Stimulated activated naive B cell treated with anti-CD40 and anti-IgM and Interleukin-4, amounts not matched to agents 10 μg/mL and 1 μg/mL and 100 μg/mL, for 72 hours (primary cell): ENCODE measurements at places on chromosomes 5 and 9.
A peak's percentile ranks its signal among the peaks of the same experiment; 100 is the strongest.

GRCh38 chr9:106921341-106921899 lies 58.5 kb downstream of the ZNF462 start:
- no peak overlapping the region for H3K4me3 ChIP-seq
- DNase-seq, result no peak
- H3K4me1 ChIP-seq, result no peaks in the 10 kb centered on the region
- H3K27ac ChIP-seq, result no peak overlapping the region
- no peaks in the 10 kb centered on the region for H3K36me3 ChIP-seq

GRCh38 chr5:116038817-116039216 lies 6.5 kb downstream of the ARL14EPL start:
- H3K4me1 ChIP-seq, result peaks cover 30% of the 10 kb centered on the region
- H3K4me3 ChIP-seq, result no peak overlapping the region
- H3K36me3 ChIP-seq, result no peaks in the 10 kb centered on the region
- H3K27me3 ChIP-seq, result no peaks in the 10 kb centered on the region
- H3K27ac ChIP-seq, result peak overlapping the region; percentile 68
- peak; percentile 48 for DNase-seq

GRCh38 chr5:7888901-7889300 lies 20.0 kb downstream of the MTRR start:
- H3K27ac ChIP-seq, result peak overlapping the region; percentile 81
- H3K27me3 ChIP-seq, result no peaks in the 10 kb centered on the region
- no peak overlapping the region for H3K4me3 ChIP-seq
- DNase-seq, result no peak
- peaks cover 9% of the 10 kb centered on the region for H3K4me1 ChIP-seq

- H3K27me3 ChIP-seq, result no peaks in the 10 kb centered on the region
- DNase-seq, result no peak
- H3K4me1 ChIP-seq, result peaks cover 78% of the 10 kb centered on the region
- no peak overlapping the region for H3K27ac ChIP-seq
- H3K36me3 ChIP-seq, result peaks cover 3% of the 10 kb centered on the region
These were observed 65.2 kb downstream of the LIX1 start for GRCh38 chr5:97077246-97077645.

DNA sequence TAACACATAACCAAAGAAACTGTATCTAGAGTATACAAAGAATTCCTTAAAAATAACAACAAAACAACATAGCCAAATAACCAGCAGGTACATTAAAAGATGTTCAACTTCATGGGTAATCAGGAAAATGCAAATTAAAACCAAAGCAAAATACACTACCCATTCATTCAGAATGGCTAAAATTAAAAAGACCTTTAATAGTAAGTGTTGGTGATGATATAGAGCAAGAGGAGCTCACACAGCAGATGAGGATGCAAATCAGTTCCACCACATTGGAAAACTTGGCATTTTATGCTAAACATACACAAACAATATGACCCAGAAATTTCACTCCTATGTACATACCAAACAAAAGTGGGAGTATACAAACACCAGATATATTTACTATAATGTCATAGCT lies 97.8 kb downstream of the DENND1A start:
- no peak overlapping the region for H3K27ac ChIP-seq
- peaks cover 14% of the 10 kb centered on the region for H3K4me1 ChIP-seq
- H3K36me3 ChIP-seq, result peaks cover 28% of the 10 kb centered on the region
- no peak overlapping the region for H3K4me3 ChIP-seq

DNA sequence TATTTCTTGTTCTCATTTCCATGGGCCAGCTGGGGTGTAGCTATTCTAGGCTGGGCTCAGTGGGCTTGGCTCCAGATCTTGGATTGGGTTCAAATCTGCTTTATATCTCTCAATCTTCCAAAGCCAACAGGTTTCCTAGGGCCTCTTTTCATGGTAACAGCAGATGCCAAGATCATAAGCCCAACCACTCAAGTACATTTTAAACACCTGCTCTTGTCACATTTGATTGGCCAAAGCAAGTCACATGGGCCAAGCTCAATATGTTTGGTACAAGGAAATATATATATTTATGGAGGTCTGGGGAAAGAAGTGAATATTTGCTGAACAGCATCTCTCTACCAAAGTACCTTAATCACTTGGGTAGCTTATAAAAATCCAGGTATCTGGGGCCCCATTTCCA lies 49.5 kb downstream of the MRRF start:
- peaks cover 53% of the 10 kb centered on the region for H3K36me3 ChIP-seq
- H3K4me1 ChIP-seq, result no peaks in the 10 kb centered on the region
- DNase-seq, result no peak
- H3K27me3 ChIP-seq, result no peaks in the 10 kb centered on the region
- no peak overlapping the region for H3K27ac ChIP-seq
- H3K4me3 ChIP-seq, result no peak overlapping the region

DNA sequence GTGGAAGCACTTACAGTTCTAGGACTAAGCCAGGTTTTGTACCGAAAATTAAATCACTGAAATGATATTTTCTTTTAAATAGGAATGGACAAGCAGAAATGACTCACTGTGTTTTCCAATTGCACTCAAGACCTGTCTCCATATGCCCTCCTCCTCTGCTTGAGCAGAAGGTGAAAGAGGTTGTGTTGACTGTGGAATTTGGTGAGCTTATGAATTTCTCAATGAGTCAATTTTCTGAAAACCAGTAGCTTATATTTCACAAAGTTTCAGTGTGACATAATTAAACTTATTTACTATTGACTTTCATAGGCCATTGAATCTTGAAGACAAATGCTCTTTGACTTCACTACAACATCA lies 249.9 kb downstream of the NPR3 start:
- DNase-seq, result no peak
- H3K4me3 ChIP-seq, result no peak overlapping the region
- no peaks in the 10 kb centered on the region for H3K36me3 ChIP-seq
- no peaks in the 10 kb centered on the region for H3K27me3 ChIP-seq
- no peak overlapping the region for H3K27ac ChIP-seq

DNA sequence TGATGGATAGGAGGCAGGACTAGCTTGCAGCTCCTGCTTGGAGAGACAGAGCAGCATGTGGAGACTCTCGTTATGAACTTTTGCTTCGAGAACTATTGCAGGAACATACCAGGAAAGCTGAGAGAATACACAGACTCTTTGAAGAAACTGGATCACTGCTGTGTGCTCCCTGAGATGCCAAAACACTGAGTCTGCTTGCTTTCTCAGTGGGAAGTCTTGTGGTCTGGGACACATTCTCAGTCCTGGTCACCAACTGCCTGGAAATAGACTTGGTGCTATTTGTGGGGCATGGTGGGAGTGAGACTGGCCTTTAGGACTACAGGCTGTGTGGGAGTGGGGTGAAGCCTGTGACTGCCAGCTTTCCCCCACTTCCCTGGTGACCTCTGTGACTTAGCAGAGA lies 252.6 kb downstream of the MED10 start:
- H3K4me1 ChIP-seq, result no peaks in the 10 kb centered on the region
- H3K27ac ChIP-seq, result no peak overlapping the region
- no peak overlapping the region for H3K4me3 ChIP-seq
- peaks cover 12% of the 10 kb centered on the region for H3K27me3 ChIP-seq
- no peak for DNase-seq
- peaks cover 6% of the 10 kb centered on the region for H3K36me3 ChIP-seq

DNA sequence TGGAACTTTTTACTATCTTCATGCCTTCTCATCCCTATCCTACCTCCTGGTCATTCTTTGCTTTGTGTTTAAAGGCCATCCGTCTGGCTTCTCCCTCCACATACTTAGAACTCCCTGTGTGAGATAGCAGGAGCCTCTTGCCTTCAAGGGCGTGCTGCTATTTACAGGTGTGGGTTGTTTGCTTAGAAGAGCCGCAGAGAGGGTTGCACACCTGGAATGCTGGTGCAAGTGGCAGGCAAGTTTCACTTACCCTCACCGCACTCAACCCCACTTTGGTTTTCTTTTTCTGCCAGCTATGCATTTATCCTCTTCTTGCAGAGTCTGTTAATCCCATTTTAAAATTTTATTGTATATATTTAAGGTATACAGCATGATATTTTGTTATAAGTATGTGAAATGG lies 12.6 kb downstream of the SKP2 start:
- H3K36me3 ChIP-seq, result peaks cover 71% of the 10 kb centered on the region
- H3K27ac ChIP-seq, result no peak overlapping the region
- no peak for DNase-seq
- no peak overlapping the region for H3K4me3 ChIP-seq

- H3K36me3 ChIP-seq, result no peaks in the 10 kb centered on the region
- no peak for DNase-seq
- H3K4me3 ChIP-seq, result no peak overlapping the region
- H3K27ac ChIP-seq, result no peak overlapping the region
These were observed 64.1 kb upstream of the FCN1 start for GRCh38 chr9:134981829-134982228.

DNA sequence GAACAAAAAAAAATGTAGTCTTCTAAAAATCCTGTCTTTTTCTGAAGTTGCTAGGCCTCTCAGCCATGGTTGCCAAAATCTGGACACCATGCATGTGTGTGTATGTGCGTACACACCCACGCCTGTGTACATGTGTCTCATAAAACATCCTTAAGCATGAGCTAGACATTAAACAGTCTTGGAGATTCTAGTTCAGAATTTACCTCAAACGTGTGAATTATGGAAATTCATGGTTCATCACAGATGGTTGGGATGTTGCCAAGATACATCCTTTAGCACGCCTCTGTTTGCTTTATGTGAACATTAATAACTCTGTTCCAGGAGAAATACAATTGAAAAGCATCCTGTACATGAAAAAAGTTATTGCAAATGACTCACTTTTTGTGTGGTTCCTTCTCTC lies 53.0 kb downstream of the F2RL2 start:
- no peak overlapping the region for H3K4me3 ChIP-seq
- DNase-seq, result no peak
- no peak overlapping the region for H3K27ac ChIP-seq
- H3K4me1 ChIP-seq, result peaks cover 7% of the 10 kb centered on the region
- no peaks in the 10 kb centered on the region for H3K27me3 ChIP-seq

DNA sequence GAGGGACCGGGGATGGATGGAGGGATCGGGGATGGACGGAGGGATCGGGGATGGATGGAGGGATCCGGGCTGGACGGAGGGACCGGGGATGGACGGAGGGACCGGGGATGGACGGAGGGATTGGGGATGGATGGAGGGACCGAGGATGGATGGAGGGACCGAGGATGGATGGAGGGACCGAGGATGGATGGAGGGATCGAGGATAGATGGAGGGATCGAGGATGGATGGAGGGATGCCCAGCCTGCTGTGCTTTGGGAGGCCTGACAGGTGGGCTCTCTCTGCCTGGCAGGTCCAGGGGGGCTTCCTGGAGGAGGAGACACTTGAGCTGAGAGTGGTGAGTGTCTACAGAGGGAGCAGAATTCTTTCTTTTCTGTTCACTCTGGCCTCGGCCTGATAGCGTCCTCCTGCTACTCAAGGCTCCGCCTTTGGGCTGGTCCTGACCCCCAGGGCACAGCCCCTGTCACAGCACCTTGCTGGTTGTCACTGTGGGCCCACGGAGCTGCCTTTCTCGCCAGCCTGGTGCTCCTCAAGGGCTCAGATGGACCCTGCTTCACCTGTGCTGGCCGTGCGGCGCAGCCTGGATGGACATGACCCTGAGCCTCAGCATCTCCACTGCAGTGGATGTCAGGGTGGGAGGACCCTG lies 42.2 kb upstream of the RNF130 start:
- H3K4me3 ChIP-seq, result no peak overlapping the region
- no peak overlapping the region for H3K27ac ChIP-seq
- peaks cover 4% of the 10 kb centered on the region for H3K27me3 ChIP-seq
- H3K36me3 ChIP-seq, result no peaks in the 10 kb centered on the region

DNA sequence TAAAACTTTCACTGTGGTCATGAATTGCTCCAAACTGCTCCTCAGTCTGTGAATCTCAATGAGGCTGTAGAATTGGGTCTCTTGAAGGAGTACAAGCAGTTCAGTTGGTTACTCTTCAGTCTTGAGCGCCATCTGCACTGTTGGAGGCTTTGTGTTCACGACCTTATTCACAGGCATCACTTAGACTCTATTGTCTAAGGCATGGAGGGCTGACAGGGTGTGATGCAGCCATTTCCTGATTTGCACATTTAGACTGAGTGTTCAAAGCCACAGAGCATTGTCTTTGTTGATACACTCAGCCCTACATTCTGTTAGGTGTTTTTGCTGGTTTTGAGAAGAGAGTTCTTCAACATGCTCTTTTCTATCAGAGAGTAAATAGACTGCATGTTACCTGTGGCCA lies 355.9 kb upstream of the RIOK2 start:
- no peak overlapping the region for H3K27ac ChIP-seq
- H3K27me3 ChIP-seq, result no peaks in the 10 kb centered on the region
- DNase-seq, result no peak
- H3K36me3 ChIP-seq, result peaks cover 4% of the 10 kb centered on the region
- no peak overlapping the region for H3K4me3 ChIP-seq
- no peaks in the 10 kb centered on the region for H3K4me1 ChIP-seq

GRCh38 chr5:40437452-40437861 lies 242.3 kb upstream of the PTGER4 start:
- H3K36me3 ChIP-seq, result peaks cover 1% of the 10 kb centered on the region
- H3K4me1 ChIP-seq, result peaks cover 60% of the 10 kb centered on the region
- no peak overlapping the region for H3K27ac ChIP-seq
- H3K4me3 ChIP-seq, result peak overlapping the region; percentile 17

GRCh38 chr5:149005077-149005892 lies 57.6 kb downstream of the SH3TC2 start:
- peaks cover 8% of the 10 kb centered on the region for H3K4me1 ChIP-seq
- peaks cover 13% of the 10 kb centered on the region for H3K27me3 ChIP-seq
- no peak overlapping the region for H3K27ac ChIP-seq
- H3K36me3 ChIP-seq, result no peaks in the 10 kb centered on the region
- no peak for DNase-seq
- no peak overlapping the region for H3K4me3 ChIP-seq

GRCh38 chr5:180624587-180624986 lies 24.8 kb downstream of the FLT4 start:
- peaks cover 18% of the 10 kb centered on the region for H3K27me3 ChIP-seq
- H3K4me3 ChIP-seq, result no peak overlapping the region
- no peaks in the 10 kb centered on the region for H3K4me1 ChIP-seq
- DNase-seq, result no peak

DNA sequence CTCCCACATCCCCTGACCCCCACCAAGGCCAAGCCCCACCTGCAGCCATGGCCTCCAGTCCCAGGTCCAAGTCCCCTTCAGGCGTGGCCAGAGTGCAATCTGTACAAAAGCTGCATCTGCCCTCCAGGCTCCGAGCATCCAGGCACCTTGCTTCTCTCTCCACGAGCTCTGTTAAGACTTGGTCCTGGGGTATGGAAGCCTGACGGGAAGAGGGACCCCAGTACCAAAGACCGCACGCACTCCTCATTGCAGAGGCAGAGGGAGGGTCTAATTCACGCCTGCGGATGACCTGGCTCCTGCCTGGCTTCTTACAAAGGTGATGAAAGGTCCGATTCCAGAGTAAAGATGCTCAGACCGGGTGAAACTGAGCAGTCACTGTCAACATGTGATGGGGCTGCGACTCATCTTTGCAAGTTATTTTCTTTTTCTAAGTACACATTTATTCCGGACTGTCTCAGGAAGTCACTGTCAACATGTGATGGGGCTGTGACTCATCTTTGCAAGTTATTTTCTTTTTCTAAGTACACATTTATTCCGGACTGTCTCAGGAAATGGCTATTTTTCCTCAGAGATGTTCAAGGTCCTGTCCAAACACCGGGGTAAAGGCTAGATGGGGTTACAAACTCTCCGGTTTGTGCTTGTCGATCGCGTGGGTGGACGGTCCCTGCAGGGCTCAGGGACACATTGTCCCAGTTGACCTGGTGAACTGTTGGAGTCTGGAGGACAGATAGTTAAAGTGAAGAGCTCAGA lies 252.0 kb upstream of the IRX4 start:
- H3K27ac ChIP-seq, result no peak overlapping the region
- H3K4me3 ChIP-seq, result no peak overlapping the region
- DNase-seq, result no peak
- H3K36me3 ChIP-seq, result no peaks in the 10 kb centered on the region

GRCh38 chr5:156328161-156328560 lies 1.2 kb downstream of the SGCD start:
- H3K27me3 ChIP-seq, result peaks cover 10% of the 10 kb centered on the region
- H3K4me3 ChIP-seq, result no peak overlapping the region
- no peak overlapping the region for H3K27ac ChIP-seq
- no peaks in the 10 kb centered on the region for H3K4me1 ChIP-seq
- no peak for DNase-seq
- no peaks in the 10 kb centered on the region for H3K36me3 ChIP-seq
